Nephron progenitor cell (in vitro differentiated cells): ENCODE measurements at places on chromosomes 6 and 20.

DNA sequence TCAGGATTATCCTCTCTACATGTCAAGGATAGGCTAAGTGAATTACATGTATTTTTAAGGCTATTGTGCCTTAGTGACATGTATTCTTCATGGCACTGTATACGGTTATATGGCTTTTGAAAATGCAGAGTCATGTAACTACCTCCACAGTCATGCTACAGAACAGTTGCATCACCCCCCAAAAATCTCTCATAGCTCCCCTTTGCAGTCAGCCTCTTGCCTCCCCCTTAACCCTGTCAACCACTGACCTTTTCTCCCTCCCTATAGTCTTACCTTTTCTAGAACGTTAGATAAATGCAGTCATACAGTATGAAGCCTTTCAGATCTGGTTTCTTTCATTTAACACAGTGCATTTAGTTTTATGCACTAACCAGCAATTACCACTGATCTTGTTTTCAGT is 10.3 kb upstream of the RNF24 start:
- DNase-seq, result no peak

DNA sequence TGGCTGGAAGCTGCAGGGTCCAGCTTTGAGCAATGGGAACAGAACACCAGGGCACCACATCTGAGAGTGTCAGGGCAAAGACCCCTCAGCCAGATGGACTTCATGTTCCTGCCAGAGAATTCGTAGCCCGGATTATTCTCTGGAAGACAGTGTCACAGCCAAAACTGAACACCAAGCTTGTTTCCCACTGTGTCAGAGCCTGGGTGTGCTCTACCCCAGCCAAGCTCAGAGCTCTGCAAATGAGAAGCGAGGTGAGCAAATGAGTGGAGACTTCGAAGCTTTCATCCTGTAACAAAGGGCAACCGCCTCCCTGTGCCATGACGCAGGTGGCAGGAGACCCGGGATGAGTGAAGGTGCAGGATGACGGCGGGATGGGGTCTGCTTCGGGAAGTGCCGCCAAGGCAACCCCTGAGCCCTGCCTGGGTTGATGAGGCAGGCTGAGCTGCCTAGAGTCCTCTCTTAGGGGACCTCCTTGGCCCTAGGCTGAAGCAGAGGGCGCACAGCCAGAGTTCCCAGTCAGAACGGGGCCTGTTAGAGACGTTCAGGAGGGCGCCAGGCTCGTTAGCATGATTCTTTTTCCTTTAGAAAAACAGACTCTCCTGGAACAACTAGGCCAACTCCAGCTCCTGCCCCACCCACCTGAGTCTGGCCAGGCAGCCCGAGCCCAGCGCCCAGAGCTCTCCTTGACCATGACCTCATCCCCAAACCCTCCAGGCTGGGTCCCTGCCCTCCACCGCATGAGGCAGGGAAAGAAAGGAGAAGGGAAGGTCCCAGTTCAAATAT is 187.7 kb downstream of the SOD2 start:
- DNase-seq, result no peak

GRCh38 chr20:50213531-50214106 is 23.0 kb downstream of the CEBPB start:
- DNase-seq, result no peak

DNA sequence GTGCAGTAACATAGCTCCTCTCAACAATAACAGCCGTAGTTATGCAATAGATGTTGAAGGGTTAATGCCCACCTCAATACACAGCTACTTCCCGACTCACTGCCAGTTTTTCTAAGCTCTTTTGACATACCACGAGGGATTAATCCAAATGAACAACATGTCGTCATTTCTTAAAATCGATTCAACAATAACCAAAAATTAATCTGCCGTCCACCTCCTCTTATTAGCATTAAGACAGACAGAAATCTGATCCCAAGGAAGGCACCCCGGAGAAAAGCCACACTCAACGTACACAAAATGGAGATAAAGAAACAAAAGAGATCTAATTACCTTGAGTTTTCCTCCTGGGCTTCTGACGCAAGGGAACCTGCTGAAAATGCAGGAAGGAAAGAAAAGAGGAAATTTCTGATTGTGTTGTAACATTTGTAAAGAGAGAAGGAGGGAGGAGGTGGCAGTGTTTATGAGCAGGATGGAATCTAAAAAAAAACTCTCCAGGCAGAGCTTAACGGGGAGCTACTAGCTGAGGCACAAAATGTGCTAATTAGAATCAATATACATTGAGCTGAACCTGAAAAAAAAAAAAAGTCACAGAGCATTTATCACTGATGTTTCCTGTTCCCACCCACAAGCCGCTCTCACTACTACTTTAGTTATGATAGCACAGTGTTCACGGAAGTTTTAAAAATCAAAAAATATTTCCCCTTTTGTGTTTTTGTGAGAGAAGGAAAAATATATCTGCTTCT is 109.3 kb downstream of the IPCEF1 start:
- no peak for DNase-seq
